Cerebellar cortex (tissue), 1 donor: ENCODE measurements at places on chromosomes 12 and 14.

GRCh38 chr14:65613131-65613650 is 200.7 kb downstream of the FUT8 start:
- DNase-seq = no peak

DNA sequence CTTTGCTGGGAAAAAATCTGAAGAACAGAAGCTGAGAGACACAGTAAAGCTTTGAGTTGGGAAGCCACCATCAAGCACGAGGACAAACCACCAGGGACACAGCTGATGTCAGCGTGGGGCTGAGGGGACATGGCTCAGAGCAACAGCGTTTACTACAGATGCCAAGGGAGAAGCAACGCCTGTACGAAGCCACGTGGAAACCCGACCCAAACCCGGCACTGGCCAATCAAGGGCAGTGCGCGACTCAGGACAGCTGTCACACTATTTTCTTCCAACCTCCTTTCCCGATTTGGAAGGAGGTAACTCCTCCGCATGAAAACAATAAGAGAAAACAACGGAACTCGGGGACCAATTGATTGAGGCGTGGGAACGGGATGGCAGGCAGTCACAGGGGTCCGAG is 20.2 kb upstream of the CHGA start:
- DNase-seq = no peak

DNA sequence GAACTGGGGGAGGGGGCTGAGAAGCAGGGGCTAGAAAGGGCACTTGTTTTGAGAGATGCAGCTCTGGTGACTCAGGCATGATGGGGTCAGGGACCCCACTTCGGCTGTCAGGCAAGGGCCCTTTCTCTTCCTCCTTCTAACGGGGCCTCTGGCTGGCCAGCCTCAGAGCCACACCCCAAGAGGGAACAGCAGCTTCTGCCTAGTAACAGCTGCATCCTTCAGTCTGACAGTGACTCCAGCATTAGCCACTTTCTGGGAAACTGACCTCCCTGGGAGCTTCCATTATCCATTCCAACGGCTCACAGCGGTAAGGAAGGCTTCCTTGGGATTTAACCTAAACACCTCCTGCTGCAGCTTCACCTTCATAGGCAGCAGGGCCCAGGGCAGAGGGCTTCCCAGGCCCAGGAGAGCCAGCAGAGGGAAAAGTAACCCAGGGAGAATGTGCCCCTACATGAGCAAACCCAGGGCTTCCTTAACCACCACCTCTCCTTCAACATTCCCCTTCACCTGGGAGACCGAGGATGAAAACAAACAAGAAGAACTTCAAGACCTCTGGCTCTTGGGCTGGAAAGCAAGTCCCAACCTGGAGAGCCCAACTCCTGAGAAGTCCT is 2.7 kb downstream of the NCKAP5L start:
- DNase-seq = no peak

GRCh38 chr12:98816720-98817119 is 171.6 kb downstream of the APAF1 start:
- no peak for DNase-seq

GRCh38 chr12:13530966-13531365 is 334.4 kb downstream of the EMP1 start:
- DNase-seq = no peak

- no peak for DNase-seq
Observed at GRCh38 chr14:77580964-77581505, 35.4 kb downstream of the SPTLC2 start.

- peak; percentile 26 for DNase-seq
Observed at GRCh38 chr12:56129206-56129941, 1.3 kb downstream of the ESYT1 start.

GRCh38 chr14:85534458-85535293 is 4.7 kb downstream of the FLRT2 start:
- DNase-seq = no peak

DNA sequence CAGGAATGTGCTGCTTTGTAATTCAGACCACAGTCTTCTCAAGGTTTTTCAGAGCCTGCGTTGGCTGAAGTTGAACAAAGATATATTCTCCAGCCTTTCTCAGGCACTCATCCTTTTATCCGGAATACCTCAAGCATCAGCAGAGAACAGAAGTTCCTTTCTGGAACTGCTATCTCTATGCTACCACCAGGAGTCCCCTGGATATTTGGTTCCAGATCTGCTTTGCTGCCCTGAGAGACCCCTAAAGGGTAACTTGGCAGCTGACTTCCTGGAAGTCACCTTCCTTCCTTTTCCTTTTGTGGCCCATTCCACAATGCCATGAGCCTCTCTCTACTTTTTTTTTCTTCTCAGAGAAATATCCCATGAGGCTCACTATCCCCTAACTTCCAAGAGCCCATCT is 188.2 kb downstream of the PLCZ1 start:
- DNase-seq = no peak

GRCh38 chr12:70590051-70590450 is 47.2 kb downstream of the PTPRB start:
- DNase-seq = peak; percentile 46

GRCh38 chr14:82655770-82656169 is 1122.1 kb upstream of the SEL1L start:
- DNase-seq = no peak

DNA sequence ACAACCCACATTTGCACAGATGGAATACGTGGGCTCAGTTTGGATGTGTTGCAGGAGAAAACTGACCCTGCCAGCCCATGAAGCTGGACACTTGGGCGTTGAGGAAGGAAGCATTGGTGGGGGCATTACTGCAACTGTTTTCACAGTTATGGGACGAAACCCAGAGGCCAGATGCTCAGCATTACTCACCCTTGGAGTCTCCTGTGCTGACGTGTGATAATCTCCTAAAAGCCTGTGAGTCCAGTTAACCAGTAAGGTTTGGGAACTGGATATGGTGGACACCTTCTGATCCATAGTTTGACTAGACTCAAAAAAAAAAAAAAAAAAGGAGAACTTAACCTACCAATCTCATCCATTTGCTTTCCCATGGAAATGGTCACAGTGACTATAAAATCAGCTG is 52.8 kb upstream of the EGLN3 start:
- no peak for DNase-seq

DNA sequence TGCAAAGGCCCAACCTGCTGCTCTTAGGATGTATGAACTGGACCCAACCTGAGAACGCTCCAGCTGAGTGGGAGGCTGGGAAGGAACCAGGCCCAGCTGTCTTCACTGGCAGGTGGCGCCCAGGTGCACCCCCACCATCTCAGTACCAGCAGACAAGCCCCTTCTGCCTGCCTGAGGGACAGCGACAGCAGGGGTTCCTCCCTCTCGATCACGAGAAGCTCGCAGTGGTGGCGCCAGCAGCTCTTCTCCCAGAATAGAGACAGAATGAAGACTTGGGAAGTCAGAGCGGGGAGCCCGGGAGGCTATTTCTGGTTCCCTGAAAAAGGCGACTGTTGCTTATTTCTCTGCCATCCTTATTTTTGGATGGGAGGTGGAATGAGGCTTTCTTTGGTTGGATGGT is 46.5 kb downstream of the CHGA start:
- DNase-seq = no peak

GRCh38 chr12:128861226-128862016 is 8.1 kb downstream of the GLT1D1 start:
- no peak for DNase-seq

- no peak for DNase-seq
Observed at GRCh38 chr12:104163631-104164030, 25.6 kb upstream of the NFYB start.

- peak; percentile 66 for DNase-seq
Observed at GRCh38 chr14:103391048-103391447, 5.8 kb downstream of the MARK3 start.

DNA sequence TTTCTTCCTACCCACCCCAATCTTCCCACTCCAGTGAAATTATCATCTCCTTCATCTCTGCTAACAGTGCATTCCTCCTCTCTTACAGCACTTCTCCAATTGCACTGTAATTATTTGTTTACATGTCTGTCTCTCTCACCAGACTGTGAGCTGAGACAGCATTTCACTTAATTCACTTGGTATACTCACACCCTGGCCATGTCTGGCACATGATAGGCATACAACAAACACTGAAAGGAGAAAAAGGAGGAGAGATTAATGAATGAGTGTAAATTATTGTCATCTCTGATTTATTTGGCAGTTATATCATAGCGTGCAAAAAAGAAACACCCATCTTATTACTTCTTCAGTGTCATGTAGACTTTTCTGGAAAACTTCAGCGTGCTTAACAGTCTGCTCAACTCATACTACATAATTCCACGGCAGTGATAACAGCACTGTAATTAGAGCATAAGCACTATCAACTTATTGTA is 452.3 kb downstream of the ADAMTS20 start:
- DNase-seq = no peak

DNA sequence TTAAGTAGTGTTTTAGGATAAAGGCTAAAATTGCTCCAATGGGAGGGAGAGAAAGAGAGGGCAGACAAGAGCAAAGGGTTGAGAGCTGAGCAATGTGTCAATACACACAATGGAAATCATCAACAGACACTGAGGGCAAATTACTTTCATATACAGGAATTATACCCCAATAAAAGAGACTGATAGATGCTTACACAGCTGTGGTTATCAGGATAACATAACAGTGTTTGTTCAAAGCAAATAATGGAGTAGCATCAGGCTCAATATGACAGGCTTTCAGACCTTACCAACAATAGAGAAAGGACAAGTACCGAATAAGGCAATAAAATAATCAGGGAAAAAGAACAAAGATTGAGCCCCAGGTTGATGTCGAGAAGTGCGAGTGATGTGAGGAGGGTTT is 53.4 kb upstream of the DIO2 start:
- no peak for DNase-seq

DNA sequence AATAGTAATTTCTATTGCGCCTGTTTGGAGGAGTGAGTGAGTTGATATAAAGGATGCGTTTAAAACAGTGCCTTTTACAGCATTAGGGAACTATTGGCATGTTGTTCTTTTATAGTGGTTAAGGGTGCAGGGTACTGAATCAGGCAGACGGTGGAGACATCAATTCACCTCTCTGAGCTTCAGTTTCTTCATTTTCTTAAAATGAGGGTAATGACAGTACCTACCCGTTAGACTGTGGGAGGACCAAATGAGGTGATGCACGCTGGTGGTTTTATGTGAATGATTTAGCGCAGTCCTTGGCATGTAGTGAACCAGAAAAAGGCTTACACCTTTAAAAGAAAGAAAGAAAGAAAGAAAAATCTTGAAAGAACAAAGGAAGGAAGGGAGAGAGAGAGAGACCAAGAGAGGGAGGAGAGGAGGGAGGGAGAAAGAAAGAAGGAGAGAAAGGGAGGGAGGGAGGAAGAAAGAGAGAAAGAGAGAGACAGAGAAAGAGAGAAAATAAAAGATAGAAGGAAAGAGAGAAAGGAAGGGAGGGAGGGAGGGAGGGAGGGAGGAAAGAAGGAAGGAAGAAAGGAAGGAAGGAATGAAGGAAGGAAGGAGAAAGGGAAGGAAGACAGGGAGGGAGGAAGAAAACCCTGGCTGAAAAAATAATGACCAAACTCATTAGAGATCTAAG is 22.2 kb upstream of the CCND2 start:
- no peak for DNase-seq

DNA sequence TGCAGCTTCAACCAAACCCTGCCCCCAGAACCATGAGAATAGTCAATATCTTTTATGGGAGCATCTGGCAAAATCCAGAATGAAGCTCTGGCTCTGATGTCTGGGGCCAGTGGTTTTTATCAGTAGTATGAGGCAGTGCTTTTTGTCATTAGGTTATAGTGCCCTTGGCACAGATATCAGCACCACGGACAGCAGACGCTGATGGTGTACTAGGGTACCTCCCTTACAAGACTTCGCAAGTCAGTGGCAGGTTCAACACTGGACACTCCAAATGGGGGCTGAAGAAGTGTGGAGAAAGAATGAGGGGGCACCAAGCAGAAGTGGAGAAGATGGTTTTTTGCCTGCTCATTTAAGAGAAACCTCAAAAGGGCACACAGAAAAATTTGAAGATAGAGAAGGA is 68.2 kb upstream of the E2F7 start:
- no peak for DNase-seq

GRCh38 chr14:104680056-104680805 is 9.2 kb upstream of the INF2 start:
- no peak for DNase-seq

DNA sequence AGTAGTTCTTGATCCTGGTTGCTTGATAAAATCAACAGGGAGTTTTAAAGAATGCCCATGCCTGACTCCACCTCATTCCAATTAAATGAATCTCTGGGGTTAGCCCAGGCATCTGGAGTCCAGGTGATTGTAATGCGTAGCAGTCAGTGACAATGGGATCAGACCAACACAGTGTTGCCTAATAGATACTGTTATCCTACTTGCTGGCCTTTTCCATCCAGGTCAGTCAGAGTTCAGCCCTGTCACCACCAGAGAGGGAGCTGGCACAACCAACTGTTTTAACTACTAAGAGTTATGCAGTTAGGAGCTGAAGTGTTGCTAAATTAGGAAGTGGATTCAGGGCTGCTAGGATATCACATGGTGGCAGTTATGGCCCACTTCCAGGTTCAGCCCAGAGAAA is 107.1 kb downstream of the GPR135 start:
- no peak for DNase-seq

DNA sequence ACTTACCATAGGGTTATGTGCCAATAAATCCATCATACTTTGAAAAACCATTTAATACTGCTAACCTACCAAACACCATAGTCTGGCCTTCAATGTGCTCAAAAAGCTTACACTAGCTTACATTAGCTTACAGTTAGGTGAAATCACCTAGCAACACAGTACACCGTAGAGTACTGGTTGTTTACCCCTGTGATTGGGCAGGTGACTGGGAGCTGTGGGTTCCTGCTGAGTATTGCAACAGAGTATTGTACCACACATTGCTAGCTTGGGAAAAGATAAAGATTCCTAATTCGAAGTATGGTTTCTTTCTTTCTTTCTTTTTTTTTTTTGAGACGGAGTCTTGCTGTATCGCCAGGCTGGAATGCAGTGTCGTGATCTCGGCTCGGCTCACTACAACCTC is 5.6 kb downstream of the ATP5MC2 start:
- DNase-seq = no peak

DNA sequence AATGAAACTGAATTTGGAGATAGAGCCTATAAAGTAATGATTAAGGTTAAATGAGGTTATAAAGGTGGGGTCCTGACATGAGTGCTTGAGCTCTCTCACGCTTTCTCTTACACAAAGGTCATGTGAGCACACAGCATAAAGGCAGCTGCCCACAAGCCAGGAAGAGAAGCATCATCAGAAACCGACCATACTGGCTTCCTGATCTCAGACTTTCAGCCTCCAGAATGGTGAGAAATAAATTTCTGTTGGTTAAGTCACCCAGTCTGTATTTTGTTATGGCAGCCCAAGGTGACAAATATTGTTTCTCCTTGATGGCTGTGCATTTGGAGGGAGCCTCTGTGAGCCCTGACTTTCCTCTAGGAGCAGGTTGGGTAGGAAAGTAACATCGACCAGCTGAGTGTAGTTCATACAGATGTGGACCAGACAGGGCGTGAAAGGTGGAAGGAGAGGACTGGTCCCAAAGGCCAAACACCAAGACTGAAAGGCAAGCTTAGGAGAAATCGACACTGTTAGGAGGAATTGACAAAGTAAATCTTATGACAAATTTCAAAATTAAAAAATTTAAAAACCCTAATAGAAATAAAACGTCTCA is 97.6 kb upstream of the SLC38A2 start:
- no peak for DNase-seq

GRCh38 chr14:65565948-65566347 is 153.4 kb downstream of the FUT8 start:
- peak; percentile 53 for DNase-seq
